ENCODE measurements at places on chromosomes 3 and 15. TPM values are rescaled to one million over a fixed set of nuclear protein-coding genes. Genes with fewer than 3 reads are reported as not detected.

- DNase-seq = no peak
Measured at GRCh38 chr3:53583161-53583690, 88.8 kb downstream of the CACNA1D start.

GRCh38 chr3:77605308-77605707 lies 565.4 kb downstream of the ROBO2 start:
- no peak for DNase-seq

- no peak for DNase-seq
Measured at GRCh38 chr3:23003733-23004046, 199.4 kb upstream of the UBE2E2 start.

GRCh38 chr3:156576651-156577348 lies 21.9 kb upstream of the SSR3 start:
- DNase-seq = no peak

DNA sequence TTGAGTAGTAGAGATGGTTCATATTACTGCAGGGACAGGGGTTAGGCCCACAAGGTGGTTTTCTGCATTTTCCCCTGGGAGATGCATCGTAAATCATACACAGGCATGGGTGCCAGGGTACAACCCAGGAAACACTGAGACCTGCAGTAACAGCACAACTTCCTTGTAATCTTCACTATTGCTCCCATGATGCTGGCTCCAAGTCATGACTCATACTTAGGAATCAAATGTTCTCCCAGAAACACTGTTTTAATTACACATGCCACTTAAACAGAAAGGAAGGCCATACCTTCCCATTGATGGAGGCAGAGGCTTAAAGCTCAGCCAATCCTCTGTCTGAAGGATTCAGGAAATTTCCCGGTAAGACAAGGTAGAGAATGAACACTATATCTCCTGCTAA lies 106.5 kb downstream of the ERC2 start:
- no peak for DNase-seq

GRCh38 chr15:57017024-57017423 lies 98.6 kb downstream of the TCF12 start:
- no peak for DNase-seq

GRCh38 chr15:58330741-58331559 lies 100.8 kb upstream of the LIPC start:
- no peak for DNase-seq

DNA sequence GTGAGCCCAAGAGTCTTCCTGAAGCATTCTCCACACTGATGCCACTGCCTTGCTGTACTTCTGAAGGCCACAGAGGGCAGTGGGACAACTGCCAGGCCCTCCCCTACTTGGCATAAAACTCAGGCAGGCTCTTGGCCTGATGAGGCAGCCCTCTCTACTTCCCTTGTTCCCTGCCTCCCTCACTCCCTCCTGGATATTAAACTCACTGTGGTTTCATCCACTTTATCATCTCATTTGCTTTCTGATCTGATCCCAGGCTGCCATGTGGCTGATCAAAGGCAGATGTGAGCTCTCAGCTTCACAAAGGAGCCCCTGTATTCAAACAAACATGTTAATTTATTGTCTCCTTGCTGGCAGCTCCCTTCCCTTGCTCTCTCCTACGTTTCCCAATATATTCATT lies 533.5 kb downstream of the IGSF11 start:
- no peak for DNase-seq

DNA sequence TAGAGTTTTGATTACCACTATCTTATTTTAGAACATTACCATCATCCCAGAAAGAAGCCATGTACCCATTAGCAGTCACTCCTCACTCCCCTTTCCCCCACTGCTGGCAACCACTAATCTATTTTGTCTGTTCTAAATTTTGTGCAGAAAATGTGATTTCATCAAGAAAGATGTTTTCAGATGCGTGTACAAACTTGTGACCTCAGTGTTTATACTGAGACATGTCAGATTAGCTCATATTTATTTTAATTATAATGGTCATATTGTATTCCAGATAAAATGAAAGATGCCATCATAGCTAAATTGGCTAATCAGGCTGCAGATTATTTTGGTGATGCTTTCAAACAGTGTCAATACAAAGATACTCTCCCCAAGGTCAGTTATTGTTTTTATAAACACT lies 27.8 kb downstream of the PDCD6IP start:
- DNase-seq = no peak

- no peak for DNase-seq
Measured at GRCh38 chr3:107760144-107760543, 237.4 kb downstream of the BBX start.

C3orf20 gene
- total RNA-seq = 0.56 TPM

TRH gene
- not detected for total RNA-seq

CD276 gene
- 0.73 TPM for total RNA-seq

GRCh38 chr3:50582083-50582482 lies 12.8 kb downstream of the HEMK1 start:
- DNase-seq = no peak

NLGN1 gene
- total RNA-seq = not detected

NEK11 gene
- total RNA-seq = 1.6 TPM

- no peak for DNase-seq
Measured at GRCh38 chr3:164408326-164408725, 670.0 kb downstream of the SI start.

PIF1 gene
- 47.5 TPM for total RNA-seq

ITIH4 gene
- 1.5 TPM for total RNA-seq

- DNase-seq = no peak
Measured at GRCh38 chr15:41792000-41792637, 17.8 kb downstream of the MAPKBP1 start.

DNA sequence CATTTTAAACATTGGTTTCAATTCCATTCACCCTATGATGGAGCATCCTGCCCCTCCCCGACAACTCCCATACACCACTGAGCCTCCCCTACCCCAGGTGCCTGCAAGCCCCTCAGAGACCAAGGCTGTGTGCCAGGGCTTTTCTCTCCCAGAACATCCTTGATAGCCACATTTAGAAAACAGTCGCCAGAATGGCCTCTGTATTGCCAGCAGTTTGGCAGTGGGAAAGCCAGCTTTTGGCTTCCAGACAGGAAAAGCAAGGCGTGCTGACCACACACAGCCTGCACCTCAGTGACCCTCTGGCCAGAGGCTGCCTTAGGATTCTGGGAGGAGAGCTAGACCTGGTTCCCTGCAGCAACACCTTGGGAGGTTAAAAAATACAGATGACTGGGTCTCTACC lies 18.2 kb upstream of the HRH1 start:
- DNase-seq = no peak

DNA sequence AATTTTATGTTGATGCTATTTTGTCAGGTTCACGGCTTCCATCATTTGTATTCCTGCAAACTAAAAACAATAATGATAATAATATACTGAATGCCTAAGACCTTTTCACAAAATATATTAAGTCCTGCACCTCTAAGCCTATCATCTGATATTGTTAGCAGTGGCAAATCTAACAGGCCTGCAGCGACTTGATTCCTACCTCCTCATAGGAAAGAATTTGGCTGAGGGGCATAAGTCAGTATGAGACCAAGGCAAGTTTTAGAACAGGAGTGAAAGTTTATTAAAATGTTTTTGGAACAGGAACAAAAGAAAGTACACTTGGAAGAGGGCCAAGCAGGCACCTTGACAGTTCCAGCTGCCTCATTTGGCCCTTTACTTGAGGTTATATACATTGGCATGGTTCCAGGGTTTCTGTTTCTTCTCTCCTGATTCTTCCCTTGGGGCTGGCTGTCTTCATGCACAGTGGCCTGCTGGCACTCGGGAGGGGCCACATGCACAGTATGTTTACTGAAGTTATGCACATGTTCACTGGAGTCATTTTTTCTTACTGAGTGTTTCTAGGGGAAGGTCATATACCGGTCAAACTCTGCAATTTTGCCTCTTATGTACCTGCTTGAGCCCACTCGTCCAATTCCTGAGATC lies 418.1 kb downstream of the EPHA6 start:
- no peak for DNase-seq

- no peak for DNase-seq
Measured at GRCh38 chr15:75718328-75718727, 5.7 kb upstream of the CSPG4 start.

LDHAL6B gene
- total RNA-seq = not detected

DNA sequence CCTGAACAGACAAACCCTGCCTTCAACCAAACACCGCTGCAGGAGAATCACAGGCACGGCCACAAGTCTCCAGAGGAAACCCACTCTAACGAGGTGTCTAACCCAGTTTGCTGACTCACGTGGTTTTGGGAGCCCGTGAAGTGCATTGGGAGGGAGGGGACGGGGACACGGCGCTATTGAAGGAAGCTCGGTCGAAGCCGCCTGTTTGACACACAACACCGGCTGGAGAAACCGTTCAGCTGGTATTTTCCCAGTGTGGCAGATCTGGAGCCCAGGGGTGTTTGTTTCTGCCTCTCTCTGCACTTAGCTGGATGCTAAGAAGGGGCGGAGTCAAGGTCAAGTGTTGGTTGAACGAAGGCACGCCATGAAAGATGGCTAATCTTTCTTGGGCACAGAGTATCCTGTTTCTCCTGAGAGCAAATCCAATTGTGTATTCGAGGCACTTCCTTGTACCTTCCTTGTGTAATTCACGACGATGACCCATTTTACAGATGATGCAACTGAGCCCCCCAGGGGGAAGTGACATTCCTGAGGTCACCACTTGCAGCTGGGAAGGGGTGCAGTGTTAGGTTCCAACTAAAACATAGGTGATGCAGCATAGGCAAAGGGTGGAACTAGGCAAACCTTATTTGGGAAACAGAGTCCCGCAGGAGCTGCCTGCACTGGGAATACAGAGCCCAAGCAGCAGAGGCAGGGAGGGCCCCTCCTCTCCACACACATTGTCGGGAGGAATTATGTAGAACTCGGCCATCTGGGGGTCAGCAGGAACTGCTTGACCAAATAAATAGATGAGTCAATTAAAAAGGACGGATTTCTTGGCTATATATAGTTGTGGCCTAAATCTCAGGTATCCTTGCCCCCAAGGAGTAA lies 22.5 kb downstream of the SLC6A6 start:
- DNase-seq = no peak

Measured in activated naive CD4-positive, alpha-beta T cell treated with anti-CD3 and anti-CD28 coated beads, Interleukin-2, amount 50 U/mL, for 72 hours (primary cell).